Fibroblast of skin of right biceps (primary cell): ENCODE measurements at places on chromosomes 16 and 17.

- DNase-seq, result peak; percentile 99
These were observed 65.5 kb upstream of the CREBBP start for GRCh38 chr16:3945751-3946603.

- peak; percentile 10 for DNase-seq
These were observed 13.5 kb upstream of the DYNLRB2 start for GRCh38 chr16:80527297-80527696.

DNA sequence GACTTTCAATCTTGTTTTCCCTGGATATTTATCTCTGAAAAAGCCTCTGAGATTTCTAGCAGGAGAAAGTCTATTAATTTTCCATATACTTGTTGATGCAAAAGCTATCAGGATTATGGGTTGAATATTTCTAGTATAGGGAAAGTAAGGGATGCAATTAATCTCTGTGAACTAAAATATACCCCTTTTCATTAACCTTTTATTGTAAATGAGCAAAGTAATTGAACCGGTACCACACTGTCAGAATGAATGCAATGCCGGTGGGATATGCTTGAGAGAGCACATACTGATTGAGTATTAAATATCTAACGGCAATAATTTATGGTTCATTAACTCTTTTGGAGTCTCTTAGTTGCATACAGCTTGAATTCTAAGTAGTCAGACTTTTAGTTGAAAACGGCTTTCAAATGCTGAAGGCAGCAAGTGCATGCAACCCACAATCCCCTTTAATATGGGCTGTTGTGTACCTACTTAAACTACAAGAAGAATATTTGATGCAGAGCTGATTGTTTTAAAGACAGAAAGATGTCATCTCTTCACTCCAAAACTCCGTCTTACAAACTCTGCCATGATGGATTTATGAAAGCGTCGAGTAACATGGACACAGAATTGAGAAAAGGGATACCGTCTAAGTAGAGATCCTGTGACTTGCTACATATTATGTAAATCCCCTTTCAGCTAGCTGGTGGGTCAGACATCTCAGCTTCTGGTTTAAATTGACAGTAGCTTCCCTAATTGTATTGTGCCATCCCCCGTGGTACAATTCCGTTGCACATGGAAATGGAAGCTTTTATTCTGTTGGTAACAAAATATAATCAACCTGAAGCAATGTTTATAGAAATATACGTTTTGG, 141.3 kb upstream of the CDH8 start:
- no peak for DNase-seq

GRCh38 chr16:8044796-8045195, 545.5 kb downstream of the TMEM114 start:
- DNase-seq, result no peak

- DNase-seq, result no peak
These were observed 40.2 kb upstream of the MAF start for GRCh38 chr16:79640513-79641360.

GRCh38 chr17:15422392-15422965, 44.9 kb downstream of the CDRT4 start:
- no peak for DNase-seq

DNA sequence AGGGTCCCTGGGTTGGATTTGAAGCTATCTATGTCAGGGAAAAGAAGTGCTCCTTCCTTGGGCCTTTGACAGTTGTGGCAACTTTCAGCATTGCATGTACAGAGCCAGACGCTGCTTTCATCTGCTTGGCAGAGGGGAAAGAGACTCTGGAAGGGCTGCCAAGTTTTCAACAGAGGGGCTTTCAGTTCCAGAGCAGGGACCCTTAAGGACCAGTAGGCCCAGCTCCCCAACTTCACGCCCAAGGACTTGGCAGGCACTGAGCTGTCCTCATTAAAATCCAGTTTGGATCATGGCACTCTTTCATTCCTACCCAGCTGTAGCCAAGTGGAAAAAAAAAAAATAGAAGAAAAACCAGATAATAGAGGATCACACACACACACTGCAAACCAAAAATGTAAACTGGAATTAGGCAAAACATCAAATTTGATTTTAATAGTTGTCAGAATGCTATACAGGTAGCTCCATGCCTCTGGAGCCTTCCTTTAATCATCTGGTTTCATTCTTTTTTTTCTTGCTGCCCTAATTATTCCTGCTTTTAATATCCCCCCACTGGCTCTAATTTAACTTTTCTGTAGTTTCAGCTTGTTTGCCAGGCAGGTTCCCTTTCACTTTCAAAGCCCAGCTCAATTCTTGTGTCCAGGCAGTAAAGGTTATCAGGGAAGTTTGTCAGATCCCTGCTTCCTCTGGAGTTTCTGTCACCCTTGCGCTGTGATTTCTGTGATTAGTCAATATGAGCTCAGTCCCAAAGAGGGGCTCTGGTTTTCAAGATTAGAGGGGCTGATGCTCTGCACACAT, 702.6 kb upstream of the CDH8 start:
- no peak for DNase-seq

- no peak for DNase-seq
These were observed 97.1 kb upstream of the MYOCD start for GRCh38 chr17:12568358-12569251.

GRCh38 chr16:81604960-81605383, 160.4 kb downstream of the CMIP start:
- DNase-seq, result peak; percentile 72

- no peak for DNase-seq
These were observed 15.2 kb upstream of the ZNF469 start for GRCh38 chr16:88367560-88367959.

- DNase-seq, result peak; percentile 84
These were observed 99.9 kb downstream of the CDK5R1 start for GRCh38 chr17:32586666-32587065.

- DNase-seq, result no peak
These were observed 32.1 kb downstream of the C17orf67 start for GRCh38 chr17:56801459-56802178.

DNA sequence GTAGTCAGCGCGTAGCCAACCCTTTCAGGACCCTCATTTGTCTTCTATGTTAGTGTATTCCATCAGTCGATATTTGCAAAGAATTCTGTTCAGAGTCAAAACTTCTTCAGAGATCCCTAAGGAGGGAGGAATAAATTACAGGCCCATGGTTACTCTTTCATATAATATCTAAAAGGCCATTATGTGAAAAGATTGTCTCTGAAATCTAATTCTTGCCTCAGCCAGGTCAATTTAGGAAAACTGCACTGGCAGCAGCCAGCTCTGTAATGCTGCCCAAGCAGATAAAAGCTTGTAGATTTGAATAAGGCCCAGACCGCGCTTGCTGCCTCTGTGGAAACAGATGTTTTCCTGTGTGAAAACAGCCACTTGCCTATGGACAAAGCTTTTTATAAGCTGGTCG, 379.8 kb downstream of the CNTNAP4 start:
- DNase-seq, result no peak

DNA sequence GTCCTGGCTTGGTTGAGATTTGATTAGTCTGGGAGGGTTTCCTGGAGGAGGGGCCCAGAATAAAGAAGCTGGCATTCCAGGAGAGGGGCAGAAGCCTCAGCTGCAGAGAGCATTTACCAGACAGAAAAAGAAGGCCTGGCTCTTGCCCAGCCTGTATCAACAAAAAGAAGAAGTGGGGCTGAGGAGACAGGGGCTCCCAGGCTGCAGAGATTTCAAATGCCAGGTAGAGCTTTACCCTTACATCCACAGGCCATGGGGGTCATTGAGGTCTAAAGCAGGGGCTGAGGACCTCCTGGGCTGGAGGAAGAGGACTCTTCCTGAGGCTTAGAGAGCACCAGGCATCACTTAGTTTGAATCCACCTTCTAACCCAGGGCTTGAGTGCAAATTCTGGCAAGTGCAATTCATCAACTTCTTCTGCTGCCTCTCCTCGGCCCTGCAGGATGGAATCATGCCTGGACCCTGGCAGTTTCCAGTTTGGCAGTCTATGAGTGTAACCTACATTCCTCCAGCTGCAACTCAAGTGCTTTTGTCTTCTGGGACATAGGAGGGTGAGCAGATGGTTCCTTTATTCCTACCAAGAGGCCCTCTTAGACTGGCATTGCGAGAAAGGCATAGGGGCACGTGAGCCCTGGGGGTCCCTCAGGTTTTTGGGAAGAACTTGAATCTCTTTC, 15.3 kb downstream of the CA7 start:
- no peak for DNase-seq

DNA sequence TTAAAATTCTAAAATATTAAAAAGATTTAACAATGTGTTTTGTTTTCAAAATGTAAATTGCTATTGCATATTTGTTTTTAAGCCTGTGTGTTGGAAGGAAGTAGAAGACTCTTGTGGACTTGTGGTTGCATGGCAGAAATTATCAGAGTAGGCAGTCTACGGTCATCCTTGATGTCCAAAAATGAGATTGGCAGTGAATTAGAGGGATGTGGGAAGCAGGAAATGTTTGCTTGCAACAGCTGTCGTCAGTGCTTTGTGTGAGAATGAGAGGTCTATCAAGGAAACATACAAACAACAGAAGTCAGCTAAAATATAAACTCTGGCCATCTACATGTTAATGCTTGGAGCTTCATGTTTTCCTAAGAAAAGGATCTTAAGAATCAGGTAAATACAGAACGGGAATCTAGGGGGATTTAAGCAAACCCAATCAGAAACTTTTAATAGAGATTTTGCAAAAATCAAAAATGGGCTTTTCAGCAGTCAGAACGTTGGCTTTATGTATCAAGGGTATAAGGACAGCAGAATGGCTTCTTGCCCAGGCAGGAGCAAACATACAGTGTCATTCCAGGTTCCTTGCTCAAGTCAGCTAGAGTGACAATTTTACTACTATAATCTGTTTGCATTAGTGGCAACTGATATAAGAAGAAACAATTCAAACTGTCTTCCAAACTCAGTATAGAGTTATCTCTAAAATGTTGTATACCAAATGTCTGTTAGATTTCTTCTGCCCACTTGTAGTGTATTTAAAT, 196.7 kb downstream of the CYB561 start:
- DNase-seq, result peak; percentile 12

- peak; percentile 67 for DNase-seq
These were observed 143.8 kb upstream of the CRHR1 start for GRCh38 chr17:45640141-45640850.

DNA sequence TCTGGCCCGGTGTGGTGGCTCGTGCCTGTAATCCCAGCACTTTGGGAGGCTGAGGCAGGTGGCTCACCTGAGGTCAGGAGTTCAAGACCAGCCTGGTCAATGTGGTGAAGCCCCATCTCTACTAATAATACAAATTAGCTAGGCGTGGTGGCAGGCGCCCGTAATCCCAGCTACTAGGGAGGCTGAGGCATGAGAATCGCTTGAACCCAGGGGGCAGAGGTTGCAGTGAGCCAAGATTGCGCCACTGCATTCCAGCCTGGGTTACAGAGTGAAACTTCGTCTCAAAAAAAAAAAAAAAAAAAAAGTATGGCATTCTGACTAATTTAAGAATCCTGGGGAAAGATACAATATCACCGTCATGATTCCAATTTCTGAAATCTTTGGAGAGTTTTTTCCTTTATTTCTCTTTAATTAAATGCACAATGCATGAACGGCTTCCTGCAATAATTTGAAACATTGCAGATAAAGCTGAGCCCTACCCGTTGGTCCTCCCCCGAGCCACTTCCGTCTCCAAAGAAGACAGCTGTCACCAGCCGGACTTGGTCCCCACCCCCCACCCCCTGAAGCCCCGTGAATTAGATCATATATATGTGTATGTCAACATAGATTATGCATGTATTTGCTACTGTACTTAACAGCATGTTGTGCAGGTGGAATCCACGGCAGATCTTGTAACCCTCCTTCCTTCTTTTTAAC, 142.6 kb upstream of the PLCG2 start:
- no peak for DNase-seq

- DNase-seq, result no peak
These were observed 5.4 kb upstream of the PRR35 start for GRCh38 chr16:554640-555365.

DNA sequence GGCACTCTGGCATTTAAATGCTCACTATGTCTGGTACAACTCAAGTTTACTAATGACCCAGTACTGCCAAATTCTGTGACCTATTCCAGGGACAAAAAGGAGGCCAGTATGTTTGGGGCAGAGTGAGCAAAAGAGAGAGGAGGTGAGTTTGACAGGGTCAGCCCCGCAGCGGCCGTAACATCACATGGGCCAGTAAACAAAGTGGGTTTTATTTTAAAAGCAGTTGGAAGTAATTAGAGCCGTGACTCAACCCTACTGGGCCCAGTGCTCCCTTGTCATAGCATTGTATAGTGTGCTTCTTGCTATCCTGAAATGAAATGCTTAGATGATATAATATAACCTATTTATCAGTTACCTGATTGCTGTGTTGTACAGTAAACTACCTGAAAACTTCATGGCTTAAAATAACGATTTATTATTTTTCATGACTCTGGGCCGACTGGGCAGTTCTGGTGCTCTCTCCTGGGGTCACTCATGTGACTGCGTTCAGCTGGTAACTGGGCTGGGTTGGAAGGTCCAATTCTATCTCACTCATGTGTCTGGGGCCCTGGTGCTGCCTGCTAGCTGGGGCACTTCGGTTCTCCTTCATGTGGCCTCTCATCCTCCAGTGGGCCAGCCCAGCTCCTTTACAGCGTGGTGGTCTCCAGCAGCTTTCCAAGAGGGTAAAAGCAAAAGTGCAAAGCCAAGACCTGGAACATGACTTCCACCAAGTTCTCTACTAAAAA, 27.4 kb downstream of the IQCK start:
- DNase-seq, result no peak

- DNase-seq, result peak; percentile 38
These were observed at the start of gene C1QTNF1 for GRCh38 chr17:79023886-79024771. C1QTNF1 (plus strand) TSS chr17:79024169; CDS start chr17:79043969, 19,800 bp downstream.

DNA sequence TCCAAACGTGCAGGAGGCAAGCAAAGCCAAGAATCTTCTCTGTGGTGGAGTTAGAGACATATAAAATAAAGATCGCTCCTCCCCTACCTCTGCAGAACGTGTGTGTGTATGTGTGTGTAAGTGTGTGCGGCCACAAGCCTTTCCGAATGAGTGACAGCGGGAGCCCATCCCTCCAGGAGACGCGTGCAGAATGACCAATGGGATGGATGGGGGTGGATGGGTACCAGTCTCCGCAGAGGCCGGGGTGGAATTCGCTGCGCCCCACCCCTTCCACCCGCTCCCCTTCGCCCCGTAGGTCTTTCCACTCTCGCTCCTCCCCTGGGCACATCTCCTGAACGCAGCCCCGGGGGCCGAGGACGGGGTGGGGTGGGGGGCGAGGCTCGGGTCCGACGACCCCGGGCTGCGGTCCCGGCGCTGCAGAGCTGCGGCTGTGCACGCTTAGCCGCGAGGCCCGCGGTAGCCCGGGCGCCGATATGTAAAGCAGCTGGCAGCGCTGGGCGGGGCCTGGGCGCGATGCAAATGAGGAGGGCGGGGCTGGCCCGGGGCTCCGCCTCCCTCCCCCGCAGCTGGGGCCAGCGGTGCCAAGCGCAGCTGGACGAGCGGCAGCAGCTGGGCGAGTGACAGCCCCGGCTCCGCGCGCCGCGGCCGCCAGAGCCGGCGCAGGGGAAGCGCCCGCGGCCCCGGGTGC, at the start of gene PRKCB:
Gene PRKCB, plus strand, starts transcription at position 594 of the 688 bp plus-strand sequence.
- peak; percentile 20 for DNase-seq

- no peak for DNase-seq
These were observed 4.4 kb downstream of the CLEC19A start for GRCh38 chr16:19289811-19290485.
